ENCODE measurements at places on chromosomes 2 and 18. TPM values are rescaled to one million over a fixed set of nuclear protein-coding genes. Genes with fewer than 3 reads are reported as not detected.

The SP5 gene
- total RNA-seq: not detected

The DCC gene
- not detected for total RNA-seq

DNA sequence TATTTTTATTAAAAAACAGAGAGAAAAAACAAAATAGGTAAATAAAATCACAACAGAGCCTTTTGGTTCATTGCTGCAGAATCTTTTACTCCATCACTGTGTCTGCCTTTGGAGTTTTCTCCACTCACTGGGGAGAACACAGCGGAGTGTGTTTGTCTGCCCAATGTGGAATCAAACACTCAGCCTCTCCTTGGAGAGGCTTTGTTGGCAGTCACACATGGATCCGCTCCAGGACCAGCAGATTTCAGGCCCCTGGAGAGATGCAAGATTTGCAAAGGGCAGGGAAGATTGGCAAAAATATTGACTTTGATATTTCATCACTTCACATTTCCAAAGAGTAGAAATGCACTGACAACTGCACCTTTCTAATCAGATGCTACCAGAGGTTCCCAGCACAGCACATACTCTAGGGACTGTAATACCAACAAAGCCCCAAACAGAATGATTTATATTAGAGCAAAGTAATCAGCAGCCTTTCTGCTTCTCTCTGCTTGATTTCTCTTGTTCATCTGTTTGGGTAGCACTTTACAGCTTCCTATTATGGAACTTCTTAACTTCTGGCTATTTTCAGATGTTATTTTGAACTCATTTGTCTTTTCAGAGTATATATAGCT lies 1898.8 kb upstream of the PIK3C3 start:
- no peaks in the 10 kb centered on the region for H3K4me1 ChIP-seq
- H3K27me3 ChIP-seq: no peaks in the 10 kb centered on the region
- no peak overlapping the region for H3K4me3 ChIP-seq
- no peak for DNase-seq

The ALKAL2 gene
- total RNA-seq: not detected

DNA sequence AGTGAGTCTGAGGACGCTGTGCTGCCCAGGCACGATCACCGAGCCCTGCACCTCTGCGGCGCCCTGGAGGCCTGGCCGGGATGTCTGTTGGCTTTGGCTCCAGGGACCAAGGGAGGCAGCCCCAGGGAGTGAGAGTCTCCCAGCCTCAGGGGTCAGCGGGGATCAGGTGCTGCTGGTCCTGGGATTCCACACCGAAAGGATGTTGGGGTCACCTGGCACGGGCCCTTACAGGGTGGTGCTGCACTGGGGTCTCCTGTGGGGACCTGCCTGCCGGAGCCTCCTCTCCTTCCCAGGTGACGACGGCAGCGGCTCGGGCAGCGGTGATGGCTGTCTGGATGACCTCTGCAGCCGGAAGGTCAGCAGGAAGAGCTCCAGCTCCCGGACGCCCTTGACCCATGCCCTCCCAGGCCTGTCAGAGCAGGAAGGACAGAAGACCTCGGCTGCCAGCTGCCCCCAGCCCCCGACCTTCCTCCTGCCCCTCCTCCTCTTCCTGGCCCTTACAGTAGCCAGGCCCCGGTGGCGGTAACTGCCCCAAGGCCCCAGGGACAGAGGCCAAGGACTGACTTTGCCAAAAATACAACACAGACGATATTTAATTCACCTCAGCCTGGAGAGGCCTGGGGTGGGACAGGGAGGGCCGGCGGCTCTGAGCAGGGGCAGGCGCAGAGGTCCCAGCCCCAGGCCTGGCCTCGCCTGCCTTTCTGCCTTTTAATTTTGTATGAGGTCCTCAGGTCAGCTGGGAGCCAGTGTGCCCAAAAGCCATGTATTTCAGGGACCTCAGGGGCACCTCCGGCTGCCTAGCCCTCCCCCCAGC lies 30.5 kb downstream of the GPC1 start:
- no peak for DNase-seq
- H3K27me3 ChIP-seq: no peaks in the 10 kb centered on the region
- H3K27ac ChIP-seq: no peak overlapping the region
- H3K36me3 ChIP-seq: no peaks in the 10 kb centered on the region

DNA sequence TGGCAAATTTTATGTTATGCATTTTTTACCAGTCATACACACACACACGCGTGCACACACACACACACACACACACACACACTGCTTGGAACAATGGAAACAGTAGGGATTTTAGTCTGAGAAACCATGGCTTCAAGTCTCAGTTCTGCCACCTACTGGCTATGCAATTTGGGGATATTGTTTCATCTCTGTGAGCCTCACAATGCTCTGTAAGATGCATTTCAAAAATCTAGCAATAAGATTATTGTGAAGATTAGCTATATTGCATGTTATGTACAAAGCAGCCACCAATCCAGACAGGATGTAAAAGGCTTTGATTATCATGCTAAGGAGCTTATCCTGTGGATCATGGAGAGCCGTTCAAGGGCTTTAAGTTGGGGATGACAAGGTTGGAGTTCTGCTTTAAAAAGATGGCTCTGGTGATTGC lies 401.4 kb downstream of the NBAS start:
- peak overlapping the region; percentile 27 for H3K27ac ChIP-seq
- no peak for DNase-seq
- H3K4me3 ChIP-seq: no peak overlapping the region
- H3K36me3 ChIP-seq: no peaks in the 10 kb centered on the region
- no peaks in the 10 kb centered on the region for H3K27me3 ChIP-seq

- H3K4me3 ChIP-seq: no peak overlapping the region
- H3K36me3 ChIP-seq: no peaks in the 10 kb centered on the region
- DNase-seq: no peak
- no peaks in the 10 kb centered on the region for H3K27me3 ChIP-seq
Observed at GRCh38 chr2:48114256-48114655, 208.0 kb upstream of the FBXO11 start.

DNA sequence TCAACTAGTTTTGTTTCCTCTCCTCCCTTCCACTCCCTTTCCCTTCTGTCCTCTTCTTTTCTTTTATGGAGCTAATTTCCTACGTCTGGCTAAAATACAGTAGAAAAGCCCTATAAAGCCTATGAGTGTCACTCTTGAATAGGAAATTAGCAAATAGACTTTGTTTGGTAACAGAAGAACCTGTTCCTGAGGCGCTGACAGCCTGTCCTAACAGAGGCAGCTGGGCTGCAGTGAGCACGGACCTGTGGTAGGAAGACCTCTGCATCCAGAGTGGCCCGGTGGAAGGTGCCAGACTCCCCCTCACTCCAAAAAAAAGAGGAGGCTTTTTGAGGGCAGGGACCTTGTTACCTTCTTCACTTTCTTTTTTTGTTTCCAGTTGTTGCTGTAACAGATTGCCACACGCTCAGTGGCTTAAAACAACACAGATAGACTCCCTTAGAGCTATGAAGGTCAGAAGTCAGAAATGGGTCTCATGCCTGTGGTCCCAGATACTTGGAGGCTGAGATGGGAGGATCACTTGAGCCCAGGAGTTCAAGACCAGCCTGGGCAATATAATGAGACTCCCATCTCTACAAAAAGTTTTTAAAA lies 81.2 kb upstream of the TXNDC2 start:
- H3K4me1 ChIP-seq: no peaks in the 10 kb centered on the region
- H3K4me3 ChIP-seq: no peak overlapping the region
- H3K27ac ChIP-seq: no peak overlapping the region
- DNase-seq: no peak
- H3K36me3 ChIP-seq: no peaks in the 10 kb centered on the region
- peaks cover 40% of the 10 kb centered on the region for H3K27me3 ChIP-seq

The CYB5A gene
- 42.3 TPM for total RNA-seq

- DNase-seq: no peak
- no peak overlapping the region for H3K4me3 ChIP-seq
- no peak overlapping the region for H3K27ac ChIP-seq
- H3K36me3 ChIP-seq: no peaks in the 10 kb centered on the region
Observed at GRCh38 chr18:13317801-13318200, 99.2 kb downstream of the LDLRAD4 start.

The REL gene
- total RNA-seq: 27.1 TPM

DNA sequence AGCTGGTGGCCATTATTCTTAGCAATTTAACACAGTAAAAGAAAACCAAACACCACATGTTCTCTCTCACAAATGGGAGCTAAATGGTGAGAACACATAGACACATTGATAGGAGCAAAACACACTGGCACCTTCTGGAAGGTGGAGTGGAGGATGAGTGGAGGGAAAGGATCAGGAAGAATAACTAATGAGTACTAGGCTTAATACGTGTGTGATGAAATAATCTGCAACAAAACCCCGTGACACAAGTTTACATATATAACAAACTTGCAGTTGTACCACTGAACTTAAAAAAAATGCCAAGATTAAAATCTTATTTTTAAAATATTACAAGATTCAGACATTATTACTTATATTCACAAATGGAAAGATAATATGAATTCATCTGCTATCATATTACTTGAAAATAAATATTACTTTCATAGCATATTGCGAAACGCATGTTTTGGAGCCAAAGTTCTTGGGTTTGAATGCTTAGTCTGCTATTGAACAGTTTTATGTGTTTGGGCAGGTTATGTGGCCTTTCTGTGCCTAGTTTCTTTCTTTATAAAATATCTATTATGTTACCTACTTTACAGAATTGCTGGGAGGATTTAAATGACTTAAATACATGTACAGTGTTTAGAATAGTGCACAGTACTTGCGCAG lies 20.5 kb downstream of the ANKRD62 start:
- H3K4me3 ChIP-seq: no peak overlapping the region
- peaks cover 6% of the 10 kb centered on the region for H3K27me3 ChIP-seq
- no peak for DNase-seq
- no peaks in the 10 kb centered on the region for H3K4me1 ChIP-seq
- H3K27ac ChIP-seq: no peak overlapping the region

DNA sequence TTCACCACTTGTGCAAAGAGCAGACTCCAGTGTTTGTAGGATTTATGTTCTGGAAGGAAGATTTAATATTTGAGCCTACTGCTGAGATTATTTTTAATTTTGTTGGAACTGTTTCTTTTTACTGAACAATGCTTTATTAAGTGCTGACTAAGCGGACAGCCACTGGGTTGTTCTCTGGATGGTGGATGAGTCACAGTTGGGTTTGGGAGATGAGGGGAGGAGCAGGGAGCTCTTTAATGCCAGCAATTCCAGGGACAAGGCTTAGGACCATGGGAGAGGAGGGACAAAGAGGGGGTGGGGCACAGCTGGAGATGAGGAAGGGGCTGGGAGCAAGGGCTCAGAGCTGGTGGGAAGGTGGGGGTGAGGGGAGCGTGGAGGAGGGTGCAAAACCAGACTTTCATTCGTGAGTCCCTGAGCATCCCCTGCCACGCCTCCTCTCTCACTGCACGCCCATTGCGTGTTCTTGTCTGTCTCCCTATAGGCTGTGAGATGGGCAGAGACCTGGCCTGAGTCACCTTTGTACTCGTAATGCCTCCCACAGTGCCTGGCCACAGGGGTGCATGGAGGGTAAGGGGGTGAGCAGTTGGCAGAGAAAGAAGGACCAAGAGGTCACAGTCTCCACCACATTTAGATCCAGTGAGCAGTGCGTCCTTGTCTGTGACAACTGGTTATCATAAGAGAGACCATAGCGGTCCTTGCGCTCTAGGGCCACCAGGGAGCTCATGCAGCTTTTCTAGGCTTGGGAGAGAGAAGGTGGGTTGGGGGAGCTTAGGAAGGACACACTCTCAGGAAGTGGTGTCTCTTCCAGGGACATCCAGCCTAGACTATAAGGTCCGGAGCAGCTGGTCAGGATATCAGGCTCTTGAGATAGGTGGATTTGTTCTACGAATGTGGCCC lies 18.4 kb downstream of the SLC4A3 start:
- DNase-seq: peak; percentile 4
- no peak overlapping the region for H3K27ac ChIP-seq
- H3K27me3 ChIP-seq: peaks cover 49% of the 10 kb centered on the region
- H3K4me3 ChIP-seq: no peak overlapping the region
- H3K36me3 ChIP-seq: no peaks in the 10 kb centered on the region
- no peaks in the 10 kb centered on the region for H3K4me1 ChIP-seq

DNA sequence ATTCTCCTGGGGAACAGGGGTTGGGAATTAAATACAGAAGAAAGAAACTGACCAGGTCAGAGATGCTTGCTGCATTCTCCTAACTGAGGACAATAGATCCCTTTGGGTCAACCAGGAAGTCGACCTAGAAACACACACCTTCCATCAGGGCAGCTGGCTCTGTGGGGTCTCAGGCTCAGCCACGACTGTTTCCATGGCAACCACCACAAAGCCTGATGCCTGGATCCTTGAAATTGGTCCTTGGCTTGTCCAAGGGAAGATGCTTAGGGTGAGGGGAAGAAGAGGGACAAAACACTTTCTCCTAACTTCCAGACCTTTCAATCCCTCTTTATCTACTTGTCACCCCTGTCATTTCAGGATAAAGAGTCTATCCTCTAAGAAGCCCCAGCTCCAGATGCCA lies 194.4 kb downstream of the ALK start:
- H3K27ac ChIP-seq: no peak overlapping the region
- no peak for DNase-seq
- no peak overlapping the region for H3K4me3 ChIP-seq
- H3K27me3 ChIP-seq: peaks cover 11% of the 10 kb centered on the region

GRCh38 chr2:236607471-236608187 lies 38.0 kb downstream of the ACKR3 start:
- H3K27me3 ChIP-seq: peaks cover 13% of the 10 kb centered on the region
- no peak for DNase-seq
- H3K4me3 ChIP-seq: no peak overlapping the region
- H3K36me3 ChIP-seq: no peaks in the 10 kb centered on the region

DNA sequence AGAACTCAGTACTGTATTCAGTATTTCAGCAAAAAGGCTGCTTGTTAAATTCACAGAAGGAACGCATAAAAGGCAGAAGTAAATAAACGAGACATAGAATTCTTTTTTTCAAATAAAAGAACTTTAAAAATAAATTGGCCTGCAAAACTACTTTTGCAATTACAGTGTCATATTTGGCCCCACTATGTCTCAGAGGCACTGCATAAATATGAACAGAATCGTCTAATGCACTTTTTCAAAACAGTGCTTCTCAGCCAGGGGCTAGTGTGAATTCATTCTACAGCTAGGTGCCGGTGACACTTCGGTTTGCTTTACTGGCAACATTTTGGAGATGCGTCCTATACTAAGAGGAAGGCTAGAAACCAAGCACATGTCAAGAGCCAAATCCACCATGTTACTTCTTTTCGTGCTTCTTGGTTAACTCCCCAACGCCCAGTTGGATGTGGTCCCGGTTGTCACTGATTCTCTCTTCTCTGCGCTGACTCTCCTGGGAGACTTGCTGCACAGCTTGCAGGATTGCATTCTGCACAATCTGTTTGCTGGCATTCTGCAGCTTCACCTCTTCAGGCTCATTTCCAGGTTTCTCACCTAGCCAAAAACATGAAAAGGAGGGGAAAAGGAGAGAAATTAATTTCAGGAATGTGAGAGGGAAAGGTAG lies 51.8 kb downstream of the AKAIN1 start:
- H3K27ac ChIP-seq: no peak overlapping the region
- H3K4me1 ChIP-seq: peaks cover 20% of the 10 kb centered on the region
- H3K27me3 ChIP-seq: no peaks in the 10 kb centered on the region
- peak overlapping the region; percentile 8 for H3K4me3 ChIP-seq
- no peaks in the 10 kb centered on the region for H3K36me3 ChIP-seq
- no peak for DNase-seq

- peak overlapping the region; percentile 77 for H3K27ac ChIP-seq
- peak; percentile 66 for DNase-seq
- H3K4me3 ChIP-seq: peak overlapping the region; percentile 80
- no peaks in the 10 kb centered on the region for H3K36me3 ChIP-seq
Observed at GRCh38 chr2:28406276-28407096, 13.8 kb downstream of the FOSL2 start.

All from naive thymus-derived CD8-positive, alpha-beta T cell (primary cell).